NCI-H1092 (cell line): ENCODE measurements at places on chromosomes 12 and 14.

DNA sequence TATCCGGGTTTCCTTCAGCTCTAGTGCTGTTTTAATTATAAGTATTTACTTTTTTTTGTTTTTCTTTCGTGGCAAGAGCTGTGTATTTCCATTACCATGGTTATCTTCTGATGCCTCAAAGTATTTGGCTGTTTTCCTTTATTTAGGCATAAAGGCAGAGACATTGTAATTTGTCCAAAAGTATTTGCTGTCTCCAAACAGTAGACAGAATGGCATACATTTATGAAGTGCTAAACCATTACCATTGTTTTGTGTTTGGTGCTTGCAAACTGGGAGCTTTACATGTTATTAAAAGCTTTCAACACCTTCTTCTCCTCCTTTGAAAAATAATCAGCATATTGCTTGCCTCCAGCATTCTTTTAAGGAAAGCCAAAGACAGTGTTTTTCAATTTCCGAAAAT is 46.3 kb downstream of the FLRT2 start:
- DNase-seq = no peak

GRCh38 chr12:14890701-14891100 is 5.0 kb upstream of the MGP start:
- DNase-seq = no peak

DNA sequence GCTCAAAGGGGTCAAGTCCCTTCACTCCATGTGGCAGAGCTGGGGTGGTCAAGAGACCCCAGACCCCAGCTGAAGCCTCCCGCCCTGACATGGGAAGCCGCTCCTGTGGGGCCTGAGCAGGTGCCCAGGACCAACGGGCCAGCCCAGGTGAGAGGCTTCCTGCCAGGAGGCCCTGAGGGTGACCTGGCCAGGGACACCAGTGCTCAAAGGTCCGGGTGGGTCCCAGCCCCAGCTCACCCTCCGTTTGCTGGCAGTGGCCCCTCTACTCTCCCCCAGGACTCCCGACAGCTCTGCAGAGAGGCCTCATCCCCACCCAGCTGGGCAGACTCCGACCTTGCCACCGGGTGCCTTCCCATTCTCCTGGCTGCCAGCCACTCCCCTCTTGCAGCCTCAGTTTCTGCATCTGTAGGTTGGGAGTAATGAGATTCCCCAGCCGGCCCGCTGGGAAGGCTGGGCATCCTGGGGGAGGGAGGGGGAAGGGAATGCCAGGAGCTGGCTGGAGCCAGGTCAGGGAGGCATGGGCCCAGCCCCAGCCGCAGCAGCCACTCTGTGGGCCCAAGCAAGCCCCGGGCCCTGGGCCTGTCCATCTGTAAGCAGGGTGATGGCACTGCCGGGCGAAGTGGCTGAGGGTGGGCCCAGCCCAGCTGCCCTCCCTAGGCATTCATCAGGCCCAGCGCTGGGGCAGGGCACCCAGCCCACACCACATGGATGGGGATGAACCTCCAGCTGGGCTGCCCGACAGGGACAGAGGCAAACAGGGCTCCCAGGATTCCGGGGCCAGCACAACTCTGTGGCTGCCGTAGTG is 10.3 kb upstream of the INF2 start:
- DNase-seq = no peak

- no peak for DNase-seq
Measured at GRCh38 chr14:85316701-85317410, 213.1 kb upstream of the FLRT2 start.

GRCh38 chr14:91946622-91947474 is 646 bp downstream of the FBLN5 start:
- no peak for DNase-seq

DNA sequence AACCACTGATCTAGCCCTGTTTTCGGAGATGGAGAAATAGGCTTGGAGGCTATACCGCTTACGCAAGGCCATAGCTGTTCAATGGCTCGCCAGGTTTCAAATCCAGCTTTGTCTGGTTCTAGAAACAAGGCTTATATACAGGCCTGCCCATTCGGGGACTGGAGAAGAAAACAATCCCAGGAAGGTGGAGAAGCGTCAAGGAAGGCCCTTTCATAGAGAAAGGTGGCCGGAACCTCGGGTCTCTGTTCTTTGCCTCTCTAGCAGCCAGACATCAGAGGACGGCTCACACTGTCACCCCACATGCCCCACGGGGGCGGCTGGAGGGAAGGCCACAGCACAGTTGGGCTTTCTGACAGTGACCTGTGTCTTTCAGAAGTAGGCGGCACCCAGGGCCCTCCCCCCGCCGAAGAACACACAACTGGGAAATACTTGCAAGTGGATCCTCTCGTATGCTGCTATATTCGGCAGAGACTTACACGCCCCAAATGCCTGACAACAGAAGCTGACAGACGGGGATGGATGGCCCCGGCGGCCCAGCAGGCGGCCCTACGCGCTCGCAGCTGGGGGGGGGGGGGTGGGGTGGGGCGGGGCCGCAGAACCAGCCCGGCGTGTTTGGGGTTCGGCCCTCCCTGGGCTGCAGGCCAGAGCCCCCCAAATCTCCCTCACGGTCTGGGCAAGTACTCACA is 4.5 kb upstream of the SETD1B start:
- DNase-seq = peak; percentile 36

DNA sequence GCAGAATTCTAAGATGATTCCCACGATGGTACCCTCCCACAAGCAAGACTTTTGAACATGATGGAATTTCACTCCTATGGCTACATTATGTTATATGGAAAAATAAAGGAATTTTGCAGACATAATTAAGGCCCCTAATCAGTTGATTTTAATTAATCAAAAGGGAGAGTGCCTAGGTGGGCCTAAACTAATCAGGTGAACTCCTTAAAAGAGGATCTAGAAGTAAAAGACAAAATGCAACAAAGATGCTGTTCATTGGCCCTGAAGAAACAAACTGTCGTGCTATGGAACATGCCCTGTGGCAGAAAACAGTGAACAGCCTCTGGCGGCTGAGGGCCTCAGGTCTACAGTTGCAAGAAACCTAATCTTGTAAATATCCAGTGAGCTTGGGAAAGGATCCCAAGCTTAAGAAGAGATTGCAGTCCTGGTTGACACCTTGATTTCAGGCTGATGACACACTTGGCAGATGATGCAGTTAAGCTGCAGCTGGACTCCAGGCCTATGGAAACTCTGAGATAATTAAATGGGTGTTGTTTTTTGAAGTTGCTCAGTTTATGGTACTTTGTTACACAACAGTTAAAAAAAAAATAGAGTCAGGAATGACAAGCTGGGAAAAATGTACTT is 13.8 kb downstream of the TMCC3 start:
- no peak for DNase-seq
